ENCODE measurements at places on chromosomes 7 and 10.

DNA sequence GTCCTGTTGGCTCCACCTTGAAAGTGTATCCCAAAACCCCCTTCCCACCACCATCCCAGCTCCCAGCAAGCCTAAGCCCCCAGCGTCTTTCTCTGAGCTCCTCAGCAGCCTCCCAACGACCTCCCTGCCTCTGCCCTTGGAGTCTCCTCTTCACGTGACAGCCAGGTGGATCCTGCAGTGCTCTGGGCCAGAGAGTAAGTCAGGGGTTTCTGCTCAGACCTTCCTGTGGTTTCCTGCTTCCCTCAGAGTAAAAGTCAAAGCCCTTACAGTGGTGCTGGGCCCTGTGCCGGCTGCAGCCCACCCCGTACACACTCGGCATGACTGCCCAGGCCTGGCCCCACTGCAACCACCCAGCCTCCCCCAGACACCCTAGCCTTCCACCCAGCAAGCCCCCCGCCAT is 51.9 kb downstream of the OAT start:
- no peak for DNase-seq

- DNase-seq, result no peak
These were observed 192.6 kb downstream of the CALN1 start for GRCh38 chr7:72219500-72219899.

DNA sequence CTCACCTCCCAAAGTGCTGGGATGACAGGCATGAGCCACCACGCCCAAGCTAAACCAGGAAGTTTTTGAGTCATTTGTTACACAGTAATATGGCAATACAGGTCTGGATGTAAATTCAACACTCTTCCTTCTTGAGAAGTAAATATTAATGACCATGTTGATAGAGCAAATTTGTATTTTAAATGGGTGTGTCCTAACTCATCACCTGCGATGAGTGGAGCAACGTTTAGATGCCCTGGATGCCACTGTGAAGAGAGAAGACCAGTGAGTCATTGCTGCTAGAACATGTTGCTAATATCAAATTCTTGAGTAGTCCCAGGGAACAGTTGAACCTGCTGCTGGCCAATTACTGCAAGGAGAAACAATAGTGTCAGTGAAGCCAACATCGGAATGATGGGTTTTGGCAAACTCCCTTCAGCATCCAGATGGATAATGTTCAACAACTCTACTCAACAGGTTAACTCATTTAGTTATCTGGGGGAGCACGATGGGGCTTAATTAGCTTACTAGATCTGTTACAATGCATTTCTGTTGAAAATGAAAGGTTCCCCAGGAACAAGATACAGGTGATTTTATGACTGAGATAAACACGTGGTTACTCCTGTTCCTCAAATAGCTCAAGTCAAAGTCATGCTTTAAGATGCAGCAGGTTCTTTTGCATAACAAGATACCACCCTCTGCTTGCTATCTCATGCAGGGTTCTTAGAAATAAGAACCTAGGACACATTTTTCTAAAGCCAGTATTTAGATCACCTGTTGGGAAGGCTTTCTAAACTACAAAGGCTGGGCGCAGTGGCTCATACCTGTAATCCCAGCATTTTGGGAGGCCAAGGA is 146.8 kb downstream of the CALN1 start:
- no peak for DNase-seq

DNA sequence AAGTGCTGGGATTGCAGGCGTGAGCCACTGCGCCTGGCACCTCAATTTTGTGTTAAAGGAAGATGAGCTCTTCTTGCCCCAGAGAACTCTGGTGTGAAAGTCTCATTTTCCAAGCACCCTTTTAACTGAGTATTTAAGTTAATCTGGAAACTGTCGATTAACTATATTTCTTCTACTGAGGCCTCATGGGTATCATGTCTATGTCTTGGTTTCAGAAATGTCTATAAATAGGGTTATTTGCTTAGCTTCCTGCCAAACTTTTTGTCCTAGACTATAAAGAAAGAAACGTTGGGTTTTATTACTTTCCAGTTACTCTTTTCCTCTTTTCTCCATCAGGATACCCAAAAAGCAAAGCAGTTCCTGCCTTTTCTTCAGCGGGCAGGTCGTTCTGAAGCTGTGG is 102.4 kb downstream of the LRRC4 start:
- DNase-seq, result no peak

DNA sequence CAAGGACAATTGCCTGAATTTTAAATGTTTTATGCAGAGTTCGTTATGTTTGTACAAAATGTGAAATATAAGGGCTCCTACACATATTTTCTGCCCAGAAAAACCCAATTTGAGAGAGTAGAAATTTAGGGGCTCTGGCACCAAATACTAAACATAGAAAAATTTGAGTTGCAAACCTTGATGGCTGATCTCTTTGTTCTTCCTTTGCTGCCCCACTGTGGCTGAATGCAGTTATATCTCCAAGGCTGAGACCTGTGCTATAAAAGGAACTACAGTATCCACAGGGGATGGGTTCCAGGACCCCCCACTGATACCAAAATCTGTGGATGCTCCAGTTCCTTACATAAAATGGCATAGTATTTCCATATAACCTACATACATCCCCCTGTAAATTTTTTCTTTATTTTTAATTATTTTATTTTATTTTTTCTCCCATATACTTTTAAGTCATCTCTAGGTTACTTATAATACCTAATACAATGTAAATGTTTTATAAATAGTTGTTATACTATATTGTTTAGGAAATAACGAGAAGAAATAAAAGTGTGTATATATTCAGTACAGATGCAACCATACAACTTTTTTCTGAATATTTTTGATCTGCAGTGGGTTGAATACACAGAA is 22.5 kb downstream of the CFAP43 start:
- DNase-seq, result peak; percentile 15

- no peak for DNase-seq
These were observed 1.3 kb upstream of the EEF1AKMT2 start for GRCh38 chr10:124792998-124793352.

GRCh38 chr7:94146408-94146807 is 142.3 kb upstream of the BET1 start:
- no peak for DNase-seq

DNA sequence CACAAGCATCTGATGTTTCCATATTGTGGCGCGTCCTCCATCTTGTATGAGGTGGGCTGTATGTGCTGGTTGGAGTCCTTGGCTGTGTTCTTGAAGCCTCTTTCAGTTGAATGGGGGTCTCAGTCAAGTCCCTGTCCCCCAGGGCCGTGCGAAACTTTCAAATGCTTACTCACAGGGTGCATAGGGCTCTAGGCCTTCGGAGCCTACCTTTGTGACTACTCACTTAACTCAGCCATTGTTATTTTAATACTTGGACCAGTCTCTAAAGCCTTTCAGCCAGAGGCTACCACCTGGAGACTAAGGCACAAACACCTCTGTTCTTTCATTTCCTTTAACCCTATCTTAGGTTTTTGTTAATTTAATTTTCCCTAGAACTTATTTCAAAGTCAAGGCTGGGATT is 785.9 kb downstream of the GATA3 start:
- no peak for DNase-seq

GRCh38 chr7:6479067-6479466 is 31.3 kb upstream of the DAGLB start:
- no peak for DNase-seq

GRCh38 chr7:140683657-140684056 is 10.9 kb downstream of the ADCK2 start:
- no peak for DNase-seq

DNA sequence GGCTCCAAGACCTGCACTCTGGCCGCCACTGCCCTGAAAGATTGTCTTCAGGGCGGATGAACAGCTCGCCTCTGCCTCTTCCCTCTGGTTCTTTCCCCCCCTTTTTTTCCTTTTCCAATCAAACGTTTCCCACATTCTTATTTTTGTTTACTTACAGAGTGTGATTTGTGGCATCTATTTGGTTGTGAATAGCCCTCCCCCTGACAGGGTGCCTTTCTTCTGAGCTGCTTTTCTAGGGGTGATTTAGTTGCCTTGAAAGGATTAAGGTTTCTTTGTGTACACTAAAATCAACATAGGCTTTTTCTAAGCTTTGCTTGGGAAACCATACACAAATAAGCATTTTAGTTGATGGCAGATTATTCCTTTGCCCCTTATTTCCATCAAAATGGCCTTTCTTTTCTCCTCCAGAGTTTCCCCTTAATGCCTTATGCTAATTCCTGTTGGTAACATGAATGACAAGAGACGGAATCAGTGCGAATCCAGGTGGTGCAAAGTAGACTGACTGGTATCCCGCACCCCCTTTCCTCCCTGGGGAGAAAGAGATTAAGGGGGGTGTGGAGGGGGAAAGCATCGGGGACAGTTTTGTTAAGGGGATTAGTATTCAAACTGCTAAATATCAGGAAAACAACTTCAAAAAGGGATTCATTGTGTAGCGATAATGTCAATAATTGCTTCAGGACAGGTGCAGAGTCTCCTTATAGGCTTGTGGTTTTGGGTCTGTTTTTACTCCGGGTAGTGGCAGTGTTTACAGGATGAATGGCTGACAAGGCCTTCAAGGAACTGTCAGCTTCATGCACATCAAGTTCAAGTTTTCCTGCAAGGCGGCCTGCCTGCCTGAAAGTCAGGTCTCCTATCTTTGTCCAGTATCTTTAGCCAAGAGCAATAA is 431.6 kb upstream of the GALNT17 start:
- DNase-seq, result no peak

- no peak for DNase-seq
These were observed 6.2 kb upstream of the TRIP6 start for GRCh38 chr7:100860702-100861615.

DNA sequence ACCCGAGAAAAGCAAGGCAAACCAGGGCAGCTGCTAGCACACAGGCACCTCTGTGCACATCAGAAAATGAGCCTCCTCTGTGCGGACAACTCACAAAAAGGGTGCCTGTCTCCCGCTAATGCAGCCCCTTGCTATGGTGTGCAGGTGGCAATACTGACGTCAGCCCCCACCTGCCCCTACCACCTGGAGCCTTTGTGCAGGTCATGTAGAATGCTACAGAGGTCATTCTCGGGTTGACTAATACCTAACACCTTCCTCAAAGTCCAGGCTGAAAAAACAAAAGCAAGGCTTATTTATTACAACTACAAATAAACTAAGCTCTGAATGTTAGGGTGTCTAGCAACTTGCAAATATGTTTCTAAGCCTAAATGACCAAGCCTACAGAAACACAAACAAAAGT is 13.9 kb downstream of the PIP4K2A start:
- no peak for DNase-seq
